ENCODE measurements at places on chromosomes 16 and 17. TPM values are rescaled to one million over a fixed set of nuclear protein-coding genes. Genes with fewer than 3 reads are reported as not detected.

- H3K4me1 ChIP-seq, result no peaks in the 10 kb centered on the region
- no peaks in the 10 kb centered on the region for H3K27me3 ChIP-seq
- no peaks in the 10 kb centered on the region for H3K36me3 ChIP-seq
- DNase-seq, result no peak
- H3K27ac ChIP-seq, result no peak overlapping the region
- no peak overlapping the region for H3K4me3 ChIP-seq
These were observed 28.3 kb downstream of the ZNF276 start for GRCh38 chr16:89749637-89750036.

- no peak overlapping the region for H3K27ac ChIP-seq
- no peaks in the 10 kb centered on the region for H3K36me3 ChIP-seq
- DNase-seq, result no peak
- H3K4me1 ChIP-seq, result peaks cover 4% of the 10 kb centered on the region
- H3K4me3 ChIP-seq, result no peak overlapping the region
These were observed 3.9 kb downstream of the MRPL28 start for GRCh38 chr16:366476-366875.

DNA sequence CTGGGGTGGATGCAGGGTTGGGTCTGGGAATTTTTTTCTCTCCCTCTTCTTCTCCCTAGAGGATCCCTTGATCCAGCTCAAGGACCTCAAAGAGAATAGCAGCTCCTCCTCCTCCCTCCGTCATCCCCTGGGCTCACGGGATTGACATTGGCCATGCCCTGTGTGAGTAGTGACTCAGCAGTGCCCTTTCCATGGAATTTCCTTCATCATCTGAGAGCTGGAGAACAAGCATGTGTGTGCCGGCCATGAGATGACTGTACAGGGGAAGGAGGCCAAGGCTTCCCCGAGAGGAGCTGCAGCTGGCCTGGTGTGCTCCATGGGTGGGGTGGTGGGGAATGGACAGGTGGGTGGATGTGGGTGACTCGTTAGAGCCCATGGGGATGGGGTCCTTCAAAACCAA, 8.9 kb upstream of the WSCD1 start:
- H3K27me3 ChIP-seq, result peaks cover 15% of the 10 kb centered on the region
- H3K4me3 ChIP-seq, result no peak overlapping the region
- no peak overlapping the region for H3K27ac ChIP-seq
- DNase-seq, result peak; percentile 70

DNA sequence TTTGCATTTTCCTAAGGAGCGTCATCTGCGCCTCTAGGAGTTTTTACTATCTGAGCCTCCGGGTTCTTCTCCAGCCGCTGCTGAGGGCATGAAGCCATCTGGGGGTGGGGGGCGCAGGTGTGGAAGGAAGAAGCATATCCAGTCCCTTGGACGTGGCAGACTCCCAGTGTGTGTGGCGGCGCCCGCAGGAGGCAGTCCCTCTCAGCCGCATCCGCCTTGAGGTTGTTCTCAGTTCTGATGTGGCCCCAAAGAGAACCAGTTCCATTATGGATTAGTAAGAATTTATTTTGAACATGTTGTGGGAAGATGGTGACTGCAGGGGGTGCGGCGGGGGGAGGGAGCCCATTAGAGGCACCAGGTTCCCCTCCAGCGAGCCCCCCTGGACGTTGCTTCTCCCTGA, 100.2 kb downstream of the SEC14L1 start:
- no peaks in the 10 kb centered on the region for H3K4me1 ChIP-seq
- H3K36me3 ChIP-seq, result no peaks in the 10 kb centered on the region
- DNase-seq, result no peak
- no peaks in the 10 kb centered on the region for H3K27me3 ChIP-seq
- H3K4me3 ChIP-seq, result no peak overlapping the region

- H3K27me3 ChIP-seq, result no peaks in the 10 kb centered on the region
- H3K27ac ChIP-seq, result peak overlapping the region; percentile 81
- no peak overlapping the region for H3K4me3 ChIP-seq
- H3K4me1 ChIP-seq, result peaks cover 22% of the 10 kb centered on the region
These were observed 11.3 kb downstream of the OSBPL7 start for GRCh38 chr17:47810200-47810821.

The PRDM7 gene
- polyA plus RNA-seq, result not detected

The KRTAP3-2 gene
- not detected for polyA plus RNA-seq

- no peak overlapping the region for H3K4me3 ChIP-seq
- no peaks in the 10 kb centered on the region for H3K4me1 ChIP-seq
- H3K36me3 ChIP-seq, result no peaks in the 10 kb centered on the region
- H3K27me3 ChIP-seq, result no peaks in the 10 kb centered on the region
These were observed 247.0 kb downstream of the CHD9NB start for GRCh38 chr16:52805559-52806168.

The SGCA gene
- 0.83 TPM for polyA plus RNA-seq

The STH gene
- not detected for polyA plus RNA-seq

Data from hepatocyte (in vitro differentiated cells).